ENCODE measurements at places on chromosomes 11 and 22.

GRCh38 chr11:27296497-27296896 is 66.5 kb downstream of the CCDC34 start:
- no peak for DNase-seq

DNA sequence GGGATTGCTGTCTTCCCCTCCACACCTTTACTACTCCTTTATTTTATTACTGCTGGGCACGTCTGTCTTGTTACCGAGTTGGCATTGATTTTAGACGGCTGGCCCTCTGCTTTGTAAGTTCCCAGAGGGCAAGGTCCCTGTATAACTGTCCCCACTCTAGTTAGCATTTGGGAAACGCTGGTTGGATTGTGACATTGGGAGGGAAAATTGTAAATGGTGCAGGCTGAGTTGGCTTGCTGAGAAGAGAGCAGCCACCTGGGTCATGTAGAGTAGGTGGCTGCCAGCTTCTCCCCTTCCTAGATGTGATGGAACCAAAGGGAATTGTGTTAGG is 1.7 kb downstream of the TAB1 start:
- DNase-seq = no peak

GRCh38 chr11:123537726-123538125 is 107.7 kb downstream of the GRAMD1B start:
- no peak for DNase-seq

DNA sequence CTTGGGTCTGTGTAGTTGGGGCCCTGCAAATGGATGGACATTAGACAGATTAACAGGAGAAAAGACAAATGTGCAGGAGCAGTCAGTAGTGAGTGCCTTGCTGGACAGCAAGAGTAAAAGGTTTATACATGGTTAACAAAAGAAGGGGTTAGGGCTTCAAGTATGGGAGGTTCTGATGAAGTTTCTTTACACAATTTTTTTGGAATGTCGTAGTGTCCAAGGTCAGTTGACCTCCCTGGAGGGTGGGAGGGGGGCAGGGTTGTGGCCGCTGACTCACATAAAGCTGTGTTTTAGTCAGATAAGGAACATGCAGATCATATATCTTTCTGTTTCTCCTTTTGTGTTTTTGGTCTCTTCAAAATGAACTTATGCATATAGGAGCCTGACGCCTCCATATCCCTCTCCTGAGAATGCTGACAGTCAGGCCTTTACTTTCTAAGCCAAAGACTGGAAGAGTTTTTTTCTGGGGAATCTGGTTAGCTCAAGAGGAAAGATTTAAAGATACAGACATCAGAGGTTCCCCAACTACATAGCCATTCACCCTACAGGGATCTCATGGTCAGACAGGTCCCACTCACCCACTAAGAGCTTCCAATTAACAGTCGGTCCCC is 134.3 kb downstream of the NECTIN1 start:
- peak; percentile 34 for DNase-seq

GRCh38 chr22:35332278-35332677 is 32.6 kb downstream of the TOM1 start:
- DNase-seq = no peak

DNA sequence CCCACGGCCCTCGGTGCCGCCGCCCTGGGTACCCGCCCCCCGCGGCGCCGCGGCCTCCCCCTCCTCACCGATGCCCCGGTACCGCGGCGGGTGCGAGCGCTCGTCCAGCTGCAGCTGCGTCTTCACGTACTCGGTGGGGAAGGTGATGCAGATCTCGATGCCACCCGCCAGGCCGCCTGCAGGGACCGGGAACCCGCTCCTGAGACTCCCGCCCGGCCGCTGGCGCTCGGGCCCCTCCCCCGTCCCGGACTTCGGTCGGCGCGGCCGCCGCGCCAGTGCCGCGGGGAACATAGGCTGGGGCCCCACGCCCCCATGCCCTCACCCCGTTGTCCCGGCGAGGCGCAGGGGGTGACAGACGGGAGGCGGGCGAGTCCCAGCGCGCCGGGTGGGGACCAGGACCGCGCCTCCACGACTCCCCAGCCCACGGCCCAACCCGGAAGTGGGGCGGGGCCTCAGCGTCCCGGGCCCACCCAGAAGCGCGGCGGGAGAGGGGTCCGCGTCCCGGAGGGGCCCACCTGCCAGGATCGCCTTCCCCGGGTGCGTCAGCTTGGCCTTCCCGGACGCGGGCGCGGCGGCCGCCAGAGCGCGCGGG is 375 bp downstream of the SLC25A1 start:
- DNase-seq = no peak
